ENCODE measurements at places on chromosomes 2 and 18.

DNA sequence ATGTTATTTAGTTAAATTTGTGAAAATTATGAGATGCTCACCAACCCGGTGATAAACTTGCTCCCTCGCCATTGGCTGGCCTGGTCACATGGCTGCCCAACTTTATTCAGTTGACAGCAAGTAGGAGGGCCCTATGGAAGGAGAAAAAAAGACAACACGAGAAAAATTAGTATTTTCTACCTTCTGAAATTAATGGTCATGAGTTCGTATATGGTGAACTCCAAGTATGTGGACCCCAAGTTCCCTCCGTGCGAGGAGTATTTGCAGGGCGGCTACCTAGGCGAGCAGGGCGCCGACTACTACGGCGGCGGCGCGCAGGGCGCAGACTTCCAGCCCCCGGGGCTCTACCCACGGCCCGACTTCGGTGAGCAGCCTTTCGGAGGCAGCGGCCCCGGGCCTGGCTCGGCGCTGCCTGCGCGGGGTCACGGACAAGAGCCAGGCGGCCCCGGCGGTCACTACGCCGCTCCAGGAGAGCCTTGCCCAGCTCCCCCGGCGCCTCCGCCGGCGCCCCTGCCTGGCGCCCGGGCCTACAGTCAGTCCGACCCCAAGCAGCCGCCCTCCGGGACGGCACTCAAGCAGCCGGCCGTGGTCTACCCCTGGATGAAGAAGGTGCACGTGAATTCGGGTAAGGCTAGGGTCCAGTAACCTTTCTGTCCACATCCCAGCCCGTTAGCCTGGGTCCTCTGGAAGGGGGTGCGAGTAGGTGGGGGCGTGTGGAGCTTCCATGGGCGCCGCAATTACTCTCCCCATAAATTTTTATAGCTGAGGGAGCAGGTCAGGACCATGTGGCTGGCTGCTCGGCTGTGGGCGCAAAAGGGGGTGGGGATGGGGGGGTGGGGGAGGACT is at the start of gene HOXD4:
Gene HOXD4, plus strand, starts transcription at position 109 of the 846 bp plus-strand sequence. Its CDS starts 84 bp downstream, at position 193.
- no peak for DNase-seq

GRCh38 chr2:53536583-53537361 is 230.8 kb upstream of the CHAC2 start:
- DNase-seq, result no peak

DNA sequence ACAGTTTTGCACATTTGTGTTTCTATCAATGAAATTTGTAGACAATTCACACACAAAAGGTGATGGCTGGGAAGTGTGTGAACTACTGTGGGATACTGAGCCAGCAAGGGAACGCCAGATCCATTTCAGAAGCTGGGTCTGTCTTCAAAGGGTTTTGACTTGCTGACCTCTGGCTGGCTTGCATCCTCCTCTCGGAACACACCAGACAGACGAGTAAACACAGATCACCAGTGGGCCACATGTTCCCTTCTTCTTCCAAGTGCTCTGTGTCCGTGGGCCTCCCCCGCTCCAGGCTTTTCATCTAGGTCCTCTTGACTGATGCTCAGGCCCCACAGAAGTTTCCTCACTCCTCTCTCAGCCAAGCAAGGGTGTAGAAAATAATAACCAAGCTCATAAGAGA is 122.2 kb upstream of the OSR1 start:
- DNase-seq, result no peak

- DNase-seq, result no peak
Measured at GRCh38 chr2:215505044-215505786, 69.3 kb upstream of the FN1 start.

DNA sequence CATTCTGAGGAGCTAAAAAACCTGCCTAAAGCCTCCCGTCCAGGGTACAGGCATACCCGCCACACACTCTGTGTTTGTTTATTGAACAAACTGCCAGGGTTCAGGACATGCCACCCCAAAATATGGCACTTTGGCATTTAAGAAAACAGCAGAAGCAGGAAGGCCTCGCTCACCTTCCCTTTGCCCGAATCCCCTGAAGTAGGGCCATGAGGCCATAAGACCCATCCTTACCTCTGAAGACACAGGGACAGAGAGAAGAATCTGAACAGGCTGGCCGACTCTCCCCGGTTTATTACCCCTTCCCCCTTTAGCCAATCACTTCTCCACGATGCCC is 1.7 kb upstream of the NEURL3 start:
- no peak for DNase-seq

GRCh38 chr18:25896956-25897355 is 193.5 kb downstream of the SS18 start:
- DNase-seq, result no peak

DNA sequence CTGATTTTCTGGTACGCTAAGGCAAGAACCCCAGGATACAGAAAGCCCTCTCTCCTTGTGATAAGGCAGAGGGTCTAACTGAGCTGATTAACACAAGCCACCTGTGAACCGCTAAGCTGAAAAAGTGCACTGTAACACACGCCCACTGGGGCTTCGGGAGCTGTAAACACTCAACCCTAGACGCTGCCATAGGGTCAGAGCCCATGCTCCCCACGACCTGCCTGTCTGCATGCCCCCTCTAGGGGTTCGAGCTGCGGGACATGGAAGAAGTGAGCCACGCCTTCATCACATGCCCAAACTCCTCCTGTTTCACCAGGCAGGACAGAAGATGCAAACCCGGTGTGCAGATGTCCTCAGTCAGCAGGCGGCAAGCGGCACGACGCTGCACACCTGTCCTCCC is 173.9 kb upstream of the RAB12 start:
- DNase-seq, result no peak

- DNase-seq, result no peak
Measured at GRCh38 chr2:233413046-233413445, 58.8 kb downstream of the DGKD start.

GRCh38 chr2:120983344-120983743 is 247.7 kb downstream of the GLI2 start:
- peak; percentile 55 for DNase-seq

DNA sequence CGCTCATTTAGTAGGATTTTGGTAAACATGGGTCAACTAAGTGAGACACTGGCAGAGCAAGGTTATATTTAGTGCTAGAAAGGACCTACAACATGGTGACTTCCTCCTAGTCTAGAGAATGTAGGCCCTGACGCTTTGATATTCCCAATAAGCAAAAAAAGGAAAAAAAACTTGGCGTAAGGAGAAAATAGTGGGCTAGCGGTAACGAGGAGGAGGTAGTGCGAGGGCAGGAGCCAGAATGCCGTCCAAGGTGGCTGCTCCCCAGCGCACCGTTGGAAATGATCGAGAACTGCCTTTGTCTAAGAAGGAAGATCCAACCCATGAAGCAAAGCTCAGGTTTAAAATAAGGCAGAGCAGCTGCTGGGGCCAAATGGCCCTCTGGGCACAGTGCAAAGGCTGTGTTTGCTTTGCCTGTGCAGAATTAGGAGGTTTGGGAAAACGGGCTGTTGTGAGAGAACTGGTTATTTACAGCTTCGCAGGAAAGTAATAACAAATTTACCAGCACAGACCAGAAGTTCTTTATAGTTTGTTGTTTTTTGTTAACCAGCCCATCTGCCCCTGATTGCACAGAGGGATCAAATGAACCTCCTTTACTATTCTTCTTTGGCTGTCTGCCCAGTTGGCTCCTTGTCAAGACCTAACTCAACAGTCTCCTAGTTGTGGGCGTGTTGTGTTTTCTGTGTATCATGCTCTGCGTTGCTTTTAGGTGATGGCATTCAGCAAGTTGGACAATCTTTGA is 86.6 kb downstream of the ITGB1BP1 start:
- peak; percentile 100 for DNase-seq

All from NCI-H1694 treated with DMSO at 0.1 percent for 48 hours (cell line).